Hematopoietic multipotent progenitor cell (in vitro differentiated cells): ENCODE measurements at places on chromosomes 16 and 17.

GRCh38 chr16:64470916-64471315 is 650.9 kb downstream of the CDH11 start:
- DNase-seq: no peak

DNA sequence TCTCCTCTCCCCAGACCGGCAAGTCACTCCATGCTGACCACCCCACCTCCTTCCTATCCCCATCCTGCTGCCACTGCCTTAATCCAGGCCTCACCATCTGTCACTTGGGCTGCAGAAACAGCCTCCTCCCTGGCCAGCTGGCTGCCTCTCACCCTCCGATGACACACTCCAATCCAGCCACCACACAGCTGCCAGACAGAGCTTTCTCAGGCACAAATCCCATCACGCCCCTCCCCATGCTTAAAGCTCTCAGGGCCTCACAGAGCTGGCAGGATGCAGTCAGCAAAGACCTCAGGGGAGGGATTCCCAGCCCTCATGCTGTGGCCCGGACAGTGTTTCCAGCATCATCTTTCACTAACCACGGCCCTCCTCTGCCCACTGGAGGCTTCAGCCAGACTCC is 13.7 kb downstream of the CAMKK1 start:
- no peak for DNase-seq

DNA sequence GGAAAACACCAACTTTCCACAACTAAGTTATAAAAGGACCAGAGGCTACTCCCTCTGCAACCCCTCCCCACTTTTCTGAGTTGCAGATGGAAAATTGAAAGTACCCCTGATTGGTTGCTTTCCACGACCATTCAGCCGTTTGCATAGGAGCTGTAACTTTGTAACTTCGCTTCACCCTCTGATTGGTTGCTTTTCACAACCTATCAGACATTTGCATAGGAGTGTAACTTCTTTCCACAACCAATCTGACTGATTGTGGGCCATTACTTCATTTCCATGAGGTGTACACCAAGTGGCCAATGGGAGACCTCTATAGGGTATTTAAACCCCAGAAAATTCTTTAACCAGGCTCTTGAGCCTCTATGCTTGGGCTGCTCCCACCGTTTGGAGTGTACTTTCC is 644.1 kb downstream of the WWOX start:
- DNase-seq: no peak

- DNase-seq: no peak
These were observed 4.3 kb upstream of the APRT start for GRCh38 chr16:88815901-88816589.

- no peak for DNase-seq
These were observed 1.1 kb downstream of the USP31 start for GRCh38 chr16:23148166-23148512.

GRCh38 chr17:30505868-30506417 is 28.7 kb downstream of the GOSR1 start:
- no peak for DNase-seq

GRCh38 chr17:12512694-12513355 is 152.9 kb upstream of the MYOCD start:
- DNase-seq: no peak

GRCh38 chr17:66401364-66401763 is 99.0 kb downstream of the PRKCA start:
- DNase-seq: no peak

GRCh38 chr17:19016297-19016696 is 11.7 kb upstream of the FAM83G start:
- DNase-seq: no peak

DNA sequence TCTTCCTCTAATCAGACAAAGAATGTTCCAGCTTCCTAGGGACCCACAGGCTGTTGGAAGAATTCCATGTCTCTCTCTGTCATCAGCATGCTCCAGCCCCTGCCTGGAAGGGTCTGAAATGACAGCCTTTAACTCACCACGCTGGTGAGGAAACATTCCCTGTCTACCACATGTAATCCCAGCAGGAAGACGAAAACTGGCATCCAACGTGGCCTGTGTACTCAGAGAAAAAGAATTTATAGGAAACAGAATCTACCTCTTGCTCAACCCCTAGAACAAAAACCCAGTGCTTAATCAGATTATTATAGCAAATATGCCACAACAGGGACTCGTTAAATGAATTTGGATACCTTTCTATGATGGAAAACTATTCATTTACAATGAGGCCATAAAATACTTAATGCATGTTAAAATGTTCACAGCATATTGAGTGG is 147.3 kb upstream of the FOXF1 start:
- DNase-seq: no peak

DNA sequence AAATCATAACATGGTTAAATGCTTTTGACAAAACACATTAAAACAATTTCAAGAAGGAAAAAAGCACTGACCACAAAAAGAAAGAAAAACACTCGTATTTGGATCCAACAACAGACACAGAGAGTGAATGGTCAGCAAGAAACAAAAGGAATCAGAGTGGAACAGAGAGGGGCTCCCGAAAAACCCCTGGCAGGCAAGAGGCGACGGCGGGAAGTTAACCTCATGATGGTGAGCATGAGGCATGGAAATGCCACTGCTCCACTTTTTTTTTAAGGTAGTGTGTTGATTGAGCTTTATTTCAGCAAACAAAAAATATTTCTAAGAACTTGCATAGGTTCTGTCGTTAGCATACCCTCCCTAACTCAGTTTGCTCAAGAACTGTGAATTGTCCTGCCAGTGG is 32.1 kb upstream of the ST6GALNAC1 start:
- DNase-seq: no peak

GRCh38 chr16:87442581-87442966 is 50.2 kb downstream of the ZCCHC14 start:
- no peak for DNase-seq

DNA sequence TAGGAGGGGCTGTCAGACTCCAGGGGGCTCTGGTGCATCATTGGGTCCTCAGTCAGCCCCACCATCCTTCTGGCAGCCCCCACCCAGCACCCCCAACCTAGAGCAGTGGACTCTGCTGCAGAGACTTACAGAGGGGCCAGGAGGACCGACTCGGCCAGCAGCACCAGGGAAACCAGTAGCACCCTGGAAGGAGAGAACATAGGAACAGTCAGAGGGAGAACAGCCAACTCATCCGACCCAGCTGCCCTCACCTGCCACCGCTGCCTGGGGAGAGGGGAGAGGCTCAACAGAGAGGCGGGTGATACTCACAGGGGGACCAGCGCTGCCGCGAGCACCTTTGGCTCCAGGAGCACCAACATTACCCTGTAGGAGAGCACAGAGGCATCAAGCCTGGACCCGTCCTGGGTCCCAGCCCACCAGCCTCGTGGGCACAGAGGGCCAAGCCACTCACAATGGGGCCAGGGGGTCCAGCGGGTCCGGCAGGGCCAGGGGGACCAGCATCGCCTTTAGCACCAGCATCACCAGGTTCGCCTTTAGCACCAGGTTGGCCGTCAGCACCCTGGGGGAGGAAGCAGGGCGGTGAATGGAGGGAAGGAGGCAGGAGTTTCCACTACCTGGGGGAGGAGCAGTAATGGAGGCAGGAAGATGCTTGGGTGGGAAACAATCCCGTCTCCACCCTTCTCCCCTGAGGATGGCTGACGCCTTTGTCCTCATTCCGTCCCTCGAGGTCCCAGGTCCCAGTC is 11.7 kb downstream of the COL1A1 start:
- no peak for DNase-seq

- DNase-seq: no peak
These were observed 25.0 kb upstream of the EFCAB13 start for GRCh38 chr17:47298712-47299111.

DNA sequence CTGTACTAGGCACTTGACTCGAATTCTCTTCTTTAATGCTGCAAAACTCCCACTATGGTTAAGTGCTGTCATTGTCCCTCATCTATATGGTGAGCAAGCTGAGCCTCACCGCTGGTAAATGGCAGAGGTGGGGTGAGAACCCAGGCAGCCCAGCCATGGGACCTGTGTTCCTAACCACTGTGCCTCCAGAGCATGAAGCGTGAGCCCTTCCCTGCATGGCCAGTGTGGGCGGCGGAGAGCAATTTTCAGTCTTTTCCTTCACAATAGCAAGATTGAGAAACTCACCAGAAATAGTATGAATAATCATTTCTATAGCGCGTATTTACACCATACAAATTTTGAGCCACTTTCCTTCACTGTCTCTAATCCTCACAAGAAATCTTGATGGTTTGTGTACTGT is 9.2 kb downstream of the BFAR start:
- DNase-seq: no peak

- DNase-seq: no peak
These were observed 1.4 kb downstream of the KRT38 start for GRCh38 chr17:41439375-41439774.

GRCh38 chr16:13372421-13372820 is 471.0 kb downstream of the SHISA9 start:
- DNase-seq: no peak

- no peak for DNase-seq
These were observed 70.0 kb upstream of the FAM20A start for GRCh38 chr17:68670967-68671693.

DNA sequence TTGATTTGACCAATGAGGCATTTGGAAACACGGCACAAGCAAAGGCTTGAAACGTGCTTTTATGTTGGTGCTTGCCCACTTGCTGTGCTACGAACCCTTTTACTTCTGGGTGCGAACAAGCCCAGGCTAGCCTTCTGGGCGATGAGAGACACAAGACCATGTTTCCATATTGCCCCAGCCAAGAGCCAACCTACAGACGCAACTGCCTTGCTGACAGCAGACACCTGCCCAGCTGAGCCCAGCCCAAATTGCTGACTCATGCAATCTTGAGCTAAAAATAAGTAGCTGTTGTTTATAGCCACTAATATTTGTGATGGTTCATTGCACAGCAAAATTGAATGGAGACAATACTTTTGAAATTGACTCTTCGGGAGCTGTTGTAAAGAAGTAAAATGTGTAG is 464.5 kb downstream of the WWOX start:
- DNase-seq: no peak

- DNase-seq: no peak
These were observed 10.3 kb downstream of the TNRC6C start for GRCh38 chr17:77968788-77969187.

- no peak for DNase-seq
These were observed 99.4 kb downstream of the IRF8 start for GRCh38 chr16:85998171-85998867.

GRCh38 chr17:10247810-10248209 is 49.4 kb upstream of the GAS7 start:
- no peak for DNase-seq

DNA sequence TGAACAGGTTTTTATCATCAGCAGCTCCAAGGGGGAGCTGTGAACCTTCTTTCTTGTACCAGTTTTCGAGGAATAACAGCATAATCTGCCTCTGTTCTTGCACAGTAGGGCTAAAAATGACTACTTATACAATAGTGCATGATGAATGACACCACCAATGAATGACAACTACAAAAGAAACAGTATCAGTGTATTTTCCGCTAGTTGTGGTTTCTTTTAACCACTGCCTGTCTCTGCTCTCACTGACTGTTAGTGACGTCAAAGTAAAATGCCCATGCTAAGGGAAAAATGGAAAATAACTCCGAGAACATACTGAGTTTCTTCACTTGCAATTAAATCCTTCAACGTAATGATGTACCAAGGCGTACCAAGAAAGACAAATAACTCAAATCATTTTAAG is 294.9 kb downstream of the MAP2K6 start:
- no peak for DNase-seq

DNA sequence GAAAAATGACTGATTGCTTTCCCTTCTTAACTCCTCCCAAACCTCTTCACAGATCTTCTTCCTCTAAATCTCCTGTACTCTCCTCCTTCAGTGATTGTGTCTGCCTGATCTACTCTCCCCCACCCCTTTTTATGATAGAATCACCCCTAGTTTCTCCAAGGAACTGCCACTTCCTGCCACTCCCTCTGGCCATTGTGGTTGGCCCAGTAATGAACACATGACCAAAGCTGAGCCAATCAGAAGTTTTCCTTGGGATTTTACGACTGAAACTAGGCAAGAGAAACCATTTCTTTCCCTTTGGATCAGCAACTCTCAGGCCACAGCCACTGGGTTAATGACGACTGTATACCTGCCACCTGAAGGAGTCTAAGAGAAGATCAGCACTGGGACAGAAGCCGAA is 15.9 kb downstream of the IRX3 start:
- DNase-seq: no peak

- DNase-seq: no peak
These were observed 4.4 kb upstream of the HOXB5 start for GRCh38 chr17:48597778-48598631.

DNA sequence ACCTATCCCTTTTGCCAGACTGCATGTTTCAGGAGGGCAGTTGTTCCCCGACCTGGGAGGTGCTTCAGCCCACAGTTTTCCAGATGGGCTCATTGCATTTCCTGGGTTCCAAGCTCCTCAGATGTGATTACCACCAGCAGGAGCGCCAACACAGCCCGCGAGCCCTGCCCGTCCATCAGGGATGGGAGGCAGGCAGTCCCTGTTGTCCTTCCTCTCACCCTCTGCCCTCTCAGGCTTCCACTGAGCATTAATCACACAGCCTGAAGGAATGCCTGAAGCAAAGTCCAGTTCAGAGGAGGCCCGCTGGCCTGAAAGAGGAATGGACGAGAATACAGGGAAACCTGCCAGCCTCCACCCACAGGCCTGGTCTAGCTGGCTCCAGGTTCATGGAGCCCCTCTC is 256.3 kb upstream of the SDK2 start:
- DNase-seq: no peak
